ENCODE measurements at places on chromosomes 3 and 15. TPM values are rescaled to one million over a fixed set of nuclear protein-coding genes. Genes with fewer than 3 reads are reported as not detected.

Gene SNRPA1
- total RNA-seq: 25.8 TPM

Gene ONECUT1
- total RNA-seq: not detected

GRCh38 chr3:64502284-64502683 lies 185.5 kb downstream of the ADAMTS9 start:
- no peak for DNase-seq

Gene C3orf70
- total RNA-seq: 3.1 TPM

Gene NPAP1
- not detected for total RNA-seq

DNA sequence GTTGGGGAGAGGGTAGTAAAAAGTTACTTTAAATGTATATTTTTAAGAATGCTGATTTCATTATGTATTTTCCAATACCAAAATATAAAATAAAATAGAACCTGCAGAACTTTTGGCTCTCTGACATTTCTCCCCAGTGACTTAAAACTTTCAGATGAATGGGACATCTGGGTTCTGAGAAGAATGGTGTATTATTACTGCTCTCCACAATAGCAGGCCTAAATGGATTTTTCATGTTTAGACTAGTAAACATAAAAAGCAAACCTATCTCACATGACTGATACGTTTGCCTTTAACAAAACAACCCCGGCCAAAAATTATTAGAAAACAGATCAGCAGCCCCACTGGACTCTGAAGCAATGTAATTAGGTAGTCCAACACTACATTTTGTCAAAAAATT lies 73.8 kb downstream of the FHIT start:
- DNase-seq: no peak

Gene ZNF660
- total RNA-seq: 1.4 TPM

Gene RASGRP1
- 1.9 TPM for total RNA-seq

- no peak for DNase-seq
Measured at GRCh38 chr3:3110749-3111361, 681 bp upstream of the IL5RA start.

DNA sequence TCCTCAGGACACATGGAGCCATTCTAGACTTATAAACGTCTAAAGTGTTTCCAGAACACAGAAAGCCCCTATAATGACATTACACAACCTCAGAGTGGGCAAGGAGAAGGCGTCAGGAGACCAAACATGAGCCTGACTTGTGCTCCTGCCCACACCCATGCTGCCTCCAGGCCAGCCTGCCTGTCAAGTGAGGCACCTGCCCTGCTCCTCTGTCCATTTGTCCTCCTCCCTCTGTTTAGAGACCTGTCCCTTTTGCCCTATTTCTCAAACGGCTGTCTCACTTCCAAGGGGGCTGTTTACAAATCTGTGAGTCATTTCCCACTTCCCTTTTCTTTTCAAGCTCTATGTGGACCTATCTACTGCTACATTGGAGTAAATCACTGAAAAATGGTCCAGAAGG lies 21.0 kb downstream of the ZDHHC3 start:
- DNase-seq: no peak

DNA sequence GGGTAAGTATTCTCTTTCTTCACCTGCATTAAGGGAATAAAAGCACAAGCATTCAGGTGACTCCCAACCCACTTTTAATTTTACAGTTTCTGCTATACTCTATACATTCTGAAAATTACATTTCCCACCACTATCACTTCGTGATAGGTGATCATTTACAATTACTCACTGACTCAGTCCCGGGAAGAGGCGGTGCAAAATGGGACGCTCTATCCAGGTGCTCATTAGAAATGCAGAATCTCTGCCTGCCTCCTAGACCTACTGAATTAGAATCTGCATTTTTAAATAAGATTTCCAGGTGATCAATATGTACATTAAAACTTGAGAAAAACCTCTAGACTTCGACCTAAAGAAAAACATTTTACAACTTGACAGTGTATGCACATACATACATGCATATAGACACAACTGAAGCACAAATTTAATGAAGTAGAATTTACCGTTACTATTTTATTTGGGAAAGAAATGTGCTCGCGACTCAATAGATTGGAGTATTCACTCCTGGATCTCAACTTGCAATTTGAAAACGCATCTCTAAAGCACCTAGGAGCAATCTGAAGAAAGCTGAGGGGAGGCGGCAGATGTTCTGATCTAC lies 598 bp upstream of the TGFBR2 start:
- no peak for DNase-seq

DNA sequence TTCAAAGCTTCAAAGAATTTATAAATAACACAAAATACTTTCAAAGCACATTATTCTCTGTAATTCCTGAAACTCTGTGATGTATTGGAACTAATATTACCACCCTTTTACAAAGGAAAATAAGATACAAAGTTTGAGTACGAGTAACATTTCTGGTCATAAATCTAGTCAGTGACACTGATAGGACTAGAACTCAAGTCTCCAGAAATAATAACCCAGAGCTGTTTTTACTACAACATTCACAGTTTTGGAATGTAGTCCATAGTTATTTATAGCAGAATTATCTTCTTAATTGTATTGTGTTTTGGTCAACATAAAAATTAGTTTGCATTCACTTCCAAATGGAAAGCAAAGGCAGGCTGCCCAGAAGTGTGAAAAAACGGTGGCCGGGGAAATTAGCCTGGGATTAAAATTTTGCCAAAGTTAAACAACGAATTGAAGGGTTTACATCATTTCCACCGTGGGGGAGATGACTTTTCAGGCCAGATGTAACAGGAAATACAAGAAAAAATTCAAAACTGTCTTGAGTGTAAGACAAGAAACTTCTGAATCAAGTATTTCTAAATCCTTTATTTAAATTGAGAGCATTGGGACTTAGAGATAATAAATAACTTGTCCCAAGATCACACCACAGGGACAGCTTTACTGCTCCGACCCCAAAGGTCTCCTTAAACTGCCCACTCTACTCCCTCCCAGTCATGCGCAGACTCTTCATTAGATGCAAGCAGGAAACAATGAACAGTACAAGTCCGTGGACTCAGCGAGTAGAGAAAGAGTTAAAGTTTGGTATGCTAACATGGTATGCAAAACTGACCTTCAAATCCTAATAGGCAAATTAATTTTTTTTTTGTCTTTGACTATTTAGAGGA lies 74.3 kb upstream of the VGLL4 start:
- DNase-seq: no peak

- DNase-seq: no peak
Measured at GRCh38 chr3:116037954-116038911, 407.1 kb downstream of the LSAMP start.

Gene ZIC1
- total RNA-seq: not detected

GRCh38 chr15:41849861-41850260 lies 11.2 kb downstream of the PLA2G4B start:
- no peak for DNase-seq

DNA sequence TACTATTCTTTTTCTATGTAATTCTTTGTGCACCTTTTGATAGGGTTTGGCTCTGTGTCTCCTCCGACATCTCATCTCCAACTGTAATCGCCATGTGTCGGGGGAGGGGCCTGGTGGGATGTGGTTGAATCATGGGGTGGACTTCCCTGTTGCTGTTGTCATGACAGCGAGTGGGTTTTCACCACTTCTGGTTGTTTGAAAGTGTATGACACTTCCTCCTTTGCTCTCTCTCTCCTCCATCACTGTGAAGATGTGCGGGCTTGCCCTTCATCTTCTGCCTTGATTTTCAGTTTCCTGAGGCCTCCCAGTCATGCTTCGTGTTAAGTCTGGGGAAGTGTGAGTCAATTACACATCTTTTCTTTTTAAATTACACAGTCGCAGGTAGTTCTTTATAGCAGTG lies 225.8 kb upstream of the DPPA4 start:
- DNase-seq: no peak

Gene CHSY1
- total RNA-seq: 85.3 TPM

Gene ARIH2
- 122 TPM for total RNA-seq

DNA sequence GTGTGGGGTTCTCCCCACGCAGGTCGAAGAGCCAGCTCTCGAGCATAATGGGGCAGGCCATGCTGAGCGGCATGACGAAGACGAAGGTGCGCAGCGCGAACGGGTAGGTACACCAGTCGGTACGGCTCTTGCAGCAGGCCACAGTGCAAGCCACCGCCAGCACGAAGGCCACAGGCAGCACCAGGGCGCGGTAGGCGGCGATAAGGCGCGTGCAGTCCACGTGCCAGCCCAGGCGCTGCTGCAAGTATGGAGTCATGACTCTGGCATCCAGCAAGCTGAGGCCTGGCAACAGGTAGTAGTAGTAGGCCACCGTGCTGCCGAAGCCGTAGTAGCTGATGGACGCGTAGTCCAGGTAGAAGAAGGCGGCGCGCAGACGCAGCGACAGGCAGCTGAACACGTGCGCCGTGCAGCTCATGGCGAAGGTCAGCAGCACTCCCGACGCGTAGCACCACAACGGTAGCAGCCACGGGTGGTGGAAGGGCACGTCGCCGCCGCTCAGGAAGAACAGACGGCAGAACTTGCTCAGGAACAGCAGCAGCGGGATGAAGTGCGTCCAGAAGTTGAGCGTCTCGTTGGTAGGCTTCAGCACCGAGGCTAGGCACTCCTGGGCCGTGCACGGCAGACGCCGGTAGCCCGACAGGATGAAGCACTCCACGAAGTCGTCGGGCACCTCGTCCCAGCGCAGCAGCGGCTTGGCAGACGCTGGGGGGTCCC lies 797 bp downstream of the PAQR9 start:
- no peak for DNase-seq

Gene CCR9
- total RNA-seq: not detected

- DNase-seq: no peak
Measured at GRCh38 chr3:107752202-107752990, 229.6 kb downstream of the BBX start.

Gene HYKK
- 4.5 TPM for total RNA-seq

- DNase-seq: no peak
Measured at GRCh38 chr15:40932649-40933516, 3.7 kb downstream of the DLL4 start.

GRCh38 chr3:68666429-68667136 lies 265.8 kb downstream of the TAFA4 start:
- DNase-seq: no peak

Gene NR2F2
- total RNA-seq: 16.6 TPM

DNA sequence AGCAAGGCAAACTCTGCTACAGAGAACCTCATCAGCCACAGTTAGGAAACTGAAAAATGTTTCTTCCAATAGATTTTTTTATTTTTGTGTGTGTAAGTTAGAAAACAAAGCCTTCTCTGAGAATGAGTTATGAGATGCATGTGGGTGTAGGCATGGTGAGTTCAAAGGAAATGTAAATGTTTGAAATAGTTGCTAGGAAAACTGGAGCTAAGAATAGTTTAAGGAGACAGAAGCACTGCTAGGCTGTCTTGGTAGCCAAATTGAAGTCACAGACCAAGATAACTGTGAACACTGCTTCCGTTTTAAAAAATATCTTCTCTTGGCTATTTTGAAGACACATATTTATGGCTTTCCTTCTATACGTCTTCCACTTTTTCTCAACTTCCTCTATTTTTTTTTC lies 1501.2 kb upstream of the CADM2 start:
- no peak for DNase-seq

Gene SLC24A5
- not detected for total RNA-seq

Gene DISP2
- total RNA-seq: 0.19 TPM

DNA sequence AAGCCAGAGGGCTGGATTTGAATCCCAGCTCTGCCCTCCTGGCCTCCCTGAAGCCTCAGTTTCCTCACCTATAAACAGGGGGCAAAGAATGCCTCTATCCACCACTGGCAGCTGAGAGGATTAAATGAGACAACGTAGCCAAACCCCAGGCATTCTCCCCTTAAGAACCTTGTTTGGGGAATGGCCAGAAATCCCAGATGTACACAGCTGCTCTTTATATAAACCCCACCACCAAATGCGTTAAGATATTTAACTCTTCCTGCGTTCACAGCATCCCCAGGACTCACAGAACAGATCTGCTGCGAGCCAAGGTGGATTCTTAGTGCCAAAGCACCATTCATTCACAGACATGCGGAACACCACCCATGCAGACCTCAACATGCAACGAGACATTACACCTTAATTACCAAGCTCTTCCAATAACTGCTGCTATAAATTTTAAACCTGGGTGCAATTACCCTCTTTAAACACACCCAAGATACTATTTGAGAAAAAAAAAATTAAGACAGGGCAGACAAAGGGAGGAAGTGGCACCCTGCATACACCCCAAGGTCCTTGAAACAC lies 5.2 kb downstream of the TLE3 start:
- no peak for DNase-seq

DNA sequence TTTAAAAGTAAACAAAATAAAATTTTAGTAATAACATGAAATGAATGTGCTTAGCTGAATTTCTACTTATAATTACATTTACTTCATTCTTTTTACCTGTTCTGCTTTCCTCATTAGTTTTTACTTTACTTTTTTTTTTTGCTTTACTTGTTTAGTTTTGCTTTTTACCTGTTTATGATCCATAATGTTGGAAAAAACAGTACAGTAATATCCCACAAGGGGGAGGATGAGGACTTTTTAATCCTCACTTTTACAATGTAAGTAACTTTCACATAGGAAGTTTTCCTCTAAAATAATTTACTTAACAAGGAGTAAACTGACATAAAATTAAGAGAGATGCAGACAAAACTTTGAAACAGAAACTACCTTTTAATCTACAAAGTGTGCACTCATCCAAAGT lies 268.7 kb downstream of the TBC1D5 start:
- no peak for DNase-seq

DNA sequence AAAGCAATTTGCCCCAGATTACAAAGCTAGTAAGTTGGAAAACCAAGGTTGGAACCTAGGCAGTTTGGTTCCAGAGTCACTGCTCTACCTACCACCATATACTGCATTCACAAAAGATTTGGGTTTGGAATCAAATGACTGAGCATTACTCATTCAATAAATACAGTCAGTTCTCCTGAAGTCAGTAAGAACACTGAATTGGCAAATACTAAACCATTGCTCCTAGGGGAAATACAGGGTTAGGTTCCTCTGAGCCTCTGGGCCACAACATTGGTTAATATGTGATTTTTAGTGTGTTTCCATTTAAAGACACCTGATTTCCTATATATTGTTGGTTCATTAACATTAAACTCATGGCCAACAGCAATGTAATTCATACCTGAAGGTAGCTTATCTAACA lies 2.1 kb upstream of the EIF5A2 start:
- no peak for DNase-seq

DNA sequence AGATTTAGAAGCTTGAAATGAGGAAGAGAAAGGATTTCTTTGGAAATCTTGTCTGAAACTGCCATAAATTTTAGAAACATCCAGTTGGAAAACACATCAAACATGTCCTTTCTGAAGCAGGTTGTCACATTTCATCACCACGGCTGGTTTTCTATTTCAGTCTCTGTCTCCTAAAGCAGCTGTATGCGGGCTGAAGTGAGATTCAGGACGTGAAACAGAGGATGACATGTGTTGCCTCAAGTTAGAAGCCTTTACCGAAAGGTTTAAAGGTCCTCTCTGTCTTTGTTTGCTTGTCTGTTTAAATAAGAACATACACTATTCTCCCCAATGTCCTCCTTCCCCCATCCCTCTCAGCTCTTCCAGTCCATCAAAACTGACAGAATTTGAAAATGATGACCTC lies 141.9 kb downstream of the SQOR start:
- no peak for DNase-seq
